ENCODE measurements at places on chromosomes 2 and 18.

DNA sequence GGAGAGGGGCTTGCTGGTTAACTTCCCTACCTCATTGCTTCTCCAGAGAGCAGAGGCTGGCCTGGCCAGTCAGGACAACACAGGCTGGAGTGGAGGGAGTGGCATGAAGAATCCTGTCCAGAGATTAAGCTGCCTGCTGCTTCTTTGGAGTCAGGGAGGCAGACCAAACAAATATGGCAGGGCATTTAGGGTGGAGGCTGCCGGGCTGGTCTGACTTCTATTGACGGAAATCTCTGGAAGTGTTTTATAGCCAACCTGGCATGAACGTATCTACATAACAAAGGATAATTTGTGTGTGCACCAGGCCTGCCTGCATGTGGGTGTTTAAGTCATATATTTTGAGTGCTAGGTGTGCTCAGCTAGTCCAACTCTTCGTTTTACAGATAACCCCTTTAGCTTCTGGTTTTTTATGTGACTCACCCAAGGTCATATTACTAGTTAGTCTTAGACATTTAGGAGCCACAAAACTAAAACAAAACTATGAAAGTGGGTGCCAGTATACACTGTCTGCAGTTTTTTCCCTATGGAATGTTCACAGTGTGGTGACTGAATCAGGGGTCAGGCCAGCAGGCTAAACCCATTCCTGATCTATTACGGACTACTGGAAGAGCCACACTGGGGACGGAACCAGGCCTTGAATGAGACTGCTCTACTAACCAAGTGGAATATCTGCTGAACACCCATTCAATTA, 5.5 kb downstream of the NPC1 start:
- H3K36me3 ChIP-seq: peaks cover 9% of the 10 kb centered on the region
- H3K4me1 ChIP-seq: peaks cover 29% of the 10 kb centered on the region
- no peak overlapping the region for H3K27ac ChIP-seq
- no peaks in the 10 kb centered on the region for H3K27me3 ChIP-seq
- no peak overlapping the region for H3K4me3 ChIP-seq

DNA sequence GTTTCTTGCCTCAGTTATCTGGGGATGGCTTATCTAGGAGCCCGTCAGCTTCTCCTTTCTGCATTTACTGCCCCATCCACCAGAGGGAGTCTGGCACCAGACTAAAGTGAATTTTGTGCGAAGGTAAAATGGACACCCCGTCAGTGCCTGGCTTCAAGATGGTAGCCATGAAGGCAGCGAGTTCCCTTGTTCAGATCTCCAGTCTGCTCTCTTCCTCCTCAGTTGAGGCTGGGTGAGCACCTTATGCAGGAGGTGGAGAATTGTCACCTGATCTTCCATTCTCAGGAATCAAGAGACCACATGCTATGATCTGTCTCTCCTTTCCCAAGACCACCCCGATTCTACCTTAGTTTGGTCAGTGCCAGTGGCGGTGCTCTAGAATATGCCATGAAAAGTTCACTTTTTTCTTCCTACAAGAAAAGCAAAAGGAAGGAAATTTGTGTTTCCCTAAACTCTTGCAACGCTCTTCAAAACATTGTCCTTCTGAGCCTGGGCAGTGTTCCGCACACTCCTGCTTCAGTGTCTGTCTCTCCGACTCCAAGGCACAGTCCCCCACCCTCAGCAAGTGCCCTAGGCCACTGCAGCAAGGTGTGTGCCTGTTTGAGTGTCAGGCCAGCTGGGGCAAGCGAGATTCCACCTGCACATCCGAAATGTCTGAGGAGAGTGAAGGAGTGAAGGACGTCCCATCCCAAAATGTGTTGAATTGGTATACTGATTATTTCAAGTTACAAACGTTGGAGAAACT, 168.6 kb downstream of the SS18 start:
- H3K4me3 ChIP-seq: no peak overlapping the region
- H3K4me1 ChIP-seq: no peaks in the 10 kb centered on the region
- H3K27ac ChIP-seq: no peak overlapping the region
- H3K27me3 ChIP-seq: no peaks in the 10 kb centered on the region
- H3K36me3 ChIP-seq: no peaks in the 10 kb centered on the region
- no peak for DNase-seq

- no peaks in the 10 kb centered on the region for H3K36me3 ChIP-seq
- no peaks in the 10 kb centered on the region for H3K27me3 ChIP-seq
- no peak overlapping the region for H3K27ac ChIP-seq
These were observed 52.0 kb downstream of the SPAG16 start for GRCh38 chr2:213336253-213336770.

DNA sequence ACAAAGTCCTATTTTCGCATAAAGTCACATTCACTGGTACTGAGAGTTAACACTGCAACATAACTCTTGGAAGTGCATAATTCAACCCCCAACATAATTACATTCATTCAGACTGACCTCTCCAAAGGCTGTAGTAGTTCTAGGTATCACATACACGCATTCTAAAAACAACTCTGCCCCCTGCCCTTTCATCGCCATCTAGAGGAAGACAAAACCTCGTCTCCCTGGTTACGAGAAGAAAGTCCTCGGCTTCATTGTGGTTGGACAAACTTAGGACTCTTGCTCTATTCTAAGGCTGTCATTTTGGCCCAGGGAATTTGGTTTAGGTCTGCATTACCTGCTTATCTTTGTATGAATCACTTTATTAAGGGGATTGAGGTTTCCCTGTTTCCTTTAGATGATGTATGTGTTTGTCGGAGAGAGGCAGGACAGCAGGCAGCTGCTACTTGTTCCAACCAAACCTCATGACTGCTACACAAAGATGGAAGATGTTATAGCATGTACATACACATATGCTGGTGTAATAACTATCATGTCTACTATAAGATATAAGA, 215.4 kb upstream of the NRXN1 start:
- H3K4me1 ChIP-seq: no peaks in the 10 kb centered on the region
- H3K4me3 ChIP-seq: no peak overlapping the region
- H3K36me3 ChIP-seq: no peaks in the 10 kb centered on the region
- H3K27me3 ChIP-seq: no peaks in the 10 kb centered on the region

DNA sequence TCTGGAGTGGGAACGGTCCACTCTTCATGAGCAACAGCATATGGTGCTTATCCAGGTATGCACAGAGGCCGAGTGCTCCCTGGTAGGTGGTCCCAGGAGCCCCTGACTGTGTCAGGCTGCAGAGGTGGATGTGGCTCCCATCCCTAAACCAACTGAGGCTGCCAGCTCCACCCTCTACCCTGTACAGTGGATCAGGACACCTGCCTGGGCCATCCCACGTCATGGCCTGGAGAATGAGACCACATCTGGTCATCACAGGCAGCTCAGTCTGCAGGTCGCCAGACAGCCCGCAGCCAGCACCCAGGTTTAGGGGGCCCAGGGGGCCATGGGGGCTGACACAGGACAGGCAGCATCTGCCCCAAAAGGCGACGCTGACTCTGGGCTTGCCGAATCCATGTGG, 100.3 kb upstream of the TMEM18 start:
- H3K27ac ChIP-seq: no peak overlapping the region
- H3K4me3 ChIP-seq: no peak overlapping the region
- H3K27me3 ChIP-seq: no peaks in the 10 kb centered on the region
- no peaks in the 10 kb centered on the region for H3K4me1 ChIP-seq

- no peaks in the 10 kb centered on the region for H3K4me1 ChIP-seq
- no peaks in the 10 kb centered on the region for H3K27me3 ChIP-seq
- no peak overlapping the region for H3K4me3 ChIP-seq
- no peak for DNase-seq
- no peaks in the 10 kb centered on the region for H3K36me3 ChIP-seq
These were observed 1244.7 kb upstream of the ZEB2 start for GRCh38 chr2:145764631-145765030.

DNA sequence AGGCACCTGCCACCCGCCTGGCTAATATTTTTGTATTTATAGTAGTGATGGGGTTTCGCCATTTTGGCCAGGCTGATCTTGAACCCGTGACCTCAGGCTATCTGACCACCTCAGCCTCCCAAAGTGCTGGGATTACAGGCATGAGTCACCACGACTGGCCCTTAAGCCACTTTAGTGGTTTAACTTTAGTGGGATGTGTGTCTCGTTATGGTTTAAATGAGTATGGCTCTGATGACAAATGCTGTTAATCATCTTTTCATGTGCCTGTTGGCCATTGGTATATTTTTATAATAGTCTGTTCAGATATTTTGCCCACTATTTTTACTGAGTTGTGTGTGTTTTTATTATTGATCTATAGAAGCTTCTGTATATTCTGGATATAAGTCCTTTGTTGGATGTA, 205.9 kb downstream of the MYO1B start:
- no peaks in the 10 kb centered on the region for H3K36me3 ChIP-seq
- no peak for DNase-seq
- H3K27ac ChIP-seq: no peak overlapping the region
- H3K4me3 ChIP-seq: no peak overlapping the region
- H3K27me3 ChIP-seq: no peaks in the 10 kb centered on the region
- no peaks in the 10 kb centered on the region for H3K4me1 ChIP-seq

DNA sequence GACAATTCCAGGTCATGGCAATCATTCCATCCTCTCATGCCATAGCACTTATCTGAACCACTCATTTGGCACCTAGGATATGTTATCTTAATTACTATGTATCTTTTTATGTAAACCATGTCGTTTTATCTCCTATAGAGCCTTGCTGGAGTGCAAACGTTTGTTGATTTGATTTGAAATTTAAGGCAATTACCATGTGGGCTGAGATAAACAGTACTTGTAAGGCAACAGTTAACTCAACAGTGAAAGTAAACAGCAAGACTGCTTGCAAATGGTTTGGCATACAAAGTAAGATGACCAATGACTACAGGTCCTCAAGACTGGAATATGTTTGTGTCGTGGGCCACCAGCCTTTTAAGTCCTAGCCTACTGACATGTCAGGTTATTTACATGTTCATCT, 133.7 kb upstream of the ZFP36L2 start:
- no peak overlapping the region for H3K27ac ChIP-seq
- no peak for DNase-seq
- no peak overlapping the region for H3K4me3 ChIP-seq
- no peaks in the 10 kb centered on the region for H3K4me1 ChIP-seq
- H3K36me3 ChIP-seq: no peaks in the 10 kb centered on the region
- H3K27me3 ChIP-seq: no peaks in the 10 kb centered on the region

GRCh38 chr2:190959911-190960788, 53.8 kb downstream of the STAT1 start:
- DNase-seq: no peak
- H3K27me3 ChIP-seq: no peaks in the 10 kb centered on the region
- H3K4me1 ChIP-seq: no peaks in the 10 kb centered on the region
- no peak overlapping the region for H3K27ac ChIP-seq
- H3K36me3 ChIP-seq: peaks cover 46% of the 10 kb centered on the region

DNA sequence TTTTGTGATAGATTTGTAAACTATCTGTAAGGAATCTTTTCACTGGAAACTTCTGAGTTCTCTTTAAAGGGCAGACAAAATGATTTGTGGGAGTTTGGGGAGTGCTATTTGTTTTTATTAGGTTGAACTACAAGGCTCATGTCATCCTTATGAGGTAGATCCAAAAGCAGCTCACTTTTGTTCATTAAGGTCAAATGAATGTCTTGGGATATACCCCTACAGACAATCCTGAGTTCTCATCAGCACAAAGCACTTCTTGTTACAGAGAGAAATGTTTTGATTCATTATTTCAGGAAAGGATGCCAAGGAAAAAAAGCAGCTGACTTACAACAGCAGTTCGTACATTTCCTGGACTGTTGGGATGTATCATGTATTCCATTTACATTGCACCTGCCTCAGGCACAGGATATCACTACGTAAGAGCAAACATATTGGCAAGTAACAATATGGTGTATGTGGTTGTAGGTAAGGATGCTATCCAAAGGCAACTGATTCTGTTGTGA, 68.9 kb downstream of the DCC start:
- H3K4me1 ChIP-seq: no peaks in the 10 kb centered on the region
- H3K4me3 ChIP-seq: no peak overlapping the region
- H3K27me3 ChIP-seq: no peaks in the 10 kb centered on the region
- DNase-seq: no peak
- H3K27ac ChIP-seq: no peak overlapping the region

DNA sequence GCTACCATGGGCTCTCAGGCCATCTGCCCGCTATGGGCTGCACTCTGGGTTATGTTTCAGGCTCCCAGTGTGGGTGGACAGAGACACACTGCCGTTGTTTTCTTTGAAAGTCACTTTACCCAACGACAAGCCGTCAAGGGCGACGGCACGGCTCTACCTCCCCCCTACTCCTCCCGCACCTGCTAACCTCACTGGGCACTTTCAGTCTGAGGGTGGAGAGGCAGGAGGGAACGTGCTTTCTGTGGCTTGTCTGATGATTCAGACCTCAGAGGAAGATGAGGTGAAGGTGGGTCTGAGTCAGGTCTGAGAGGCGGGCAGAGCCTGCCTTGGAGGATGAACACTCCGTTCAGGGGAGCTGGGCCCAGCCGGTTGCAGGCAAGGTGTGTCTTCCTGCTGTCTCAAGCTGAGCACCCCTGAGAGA, 147.6 kb upstream of the HDAC4 start:
- no peaks in the 10 kb centered on the region for H3K4me1 ChIP-seq
- no peak for DNase-seq
- H3K4me3 ChIP-seq: no peak overlapping the region
- H3K27me3 ChIP-seq: no peaks in the 10 kb centered on the region
- no peak overlapping the region for H3K27ac ChIP-seq
- H3K36me3 ChIP-seq: no peaks in the 10 kb centered on the region

GRCh38 chr2:65432227-65433190, at the start of gene SPRED2:
Gene SPRED2 (minus strand): TSS chr2:65432599. CDS start chr2:65431987, 612 bp downstream.
- no peaks in the 10 kb centered on the region for H3K27me3 ChIP-seq
- peak within 1 kb of the TSS; percentile 93 for H3K27ac ChIP-seq
- H3K36me3 ChIP-seq: no peaks in the 10 kb centered on the region
- H3K4me1 ChIP-seq: no peaks in the 10 kb centered on the region
- H3K4me3 ChIP-seq: peak within 1 kb of the TSS; percentile 86

DNA sequence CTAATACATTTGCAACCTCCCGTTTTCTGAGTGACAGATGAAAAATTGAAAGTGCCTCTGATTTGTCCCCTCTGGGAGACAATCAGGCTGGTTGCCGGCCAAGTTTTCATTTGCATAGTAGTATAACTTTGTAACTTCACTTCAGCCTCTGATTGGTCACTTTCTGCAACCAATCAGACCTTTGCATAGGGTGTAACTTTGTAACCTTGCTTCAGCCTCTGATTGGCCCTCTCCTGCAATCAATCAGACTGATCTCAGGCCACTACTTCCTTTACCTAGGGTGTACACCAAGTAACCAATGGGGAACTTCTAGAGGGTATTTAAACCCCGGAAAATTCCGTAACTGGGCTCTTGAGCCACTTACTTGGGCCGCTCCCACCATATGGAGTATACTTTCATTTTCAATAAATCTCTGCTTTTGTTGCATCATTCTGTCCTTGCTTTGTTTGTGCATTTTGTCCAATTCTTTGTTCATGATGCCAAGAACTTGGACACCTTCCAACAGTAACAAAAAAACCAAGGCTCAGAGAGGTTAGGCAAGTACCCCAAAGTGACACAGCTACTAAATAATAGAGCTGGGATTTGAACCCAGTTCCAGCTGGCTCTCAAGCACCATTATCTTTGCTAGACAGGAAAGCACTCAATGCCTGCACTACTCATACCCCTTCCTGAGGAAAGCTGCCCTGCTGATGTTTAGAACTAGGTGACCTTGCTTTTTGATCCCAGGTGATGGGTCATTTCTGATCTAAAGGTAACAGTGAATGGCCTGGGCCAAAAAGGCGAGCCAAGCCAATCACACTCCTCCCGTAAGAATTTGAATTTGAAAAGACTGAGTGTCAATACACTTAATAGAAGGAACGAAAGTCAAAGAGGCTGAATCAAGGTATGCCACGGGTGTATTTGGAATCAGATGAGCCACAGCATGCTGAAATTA, 10.9 kb upstream of the MYOM1 start:
- no peaks in the 10 kb centered on the region for H3K27me3 ChIP-seq
- H3K27ac ChIP-seq: no peak overlapping the region
- no peaks in the 10 kb centered on the region for H3K4me1 ChIP-seq
